Activated CD8-positive, alpha-beta memory T cell treated with anti-CD3 and anti-CD28 coated beads for 48 hours (primary cell): ENCODE measurements at places on chromosomes 1 and 21.

DNA sequence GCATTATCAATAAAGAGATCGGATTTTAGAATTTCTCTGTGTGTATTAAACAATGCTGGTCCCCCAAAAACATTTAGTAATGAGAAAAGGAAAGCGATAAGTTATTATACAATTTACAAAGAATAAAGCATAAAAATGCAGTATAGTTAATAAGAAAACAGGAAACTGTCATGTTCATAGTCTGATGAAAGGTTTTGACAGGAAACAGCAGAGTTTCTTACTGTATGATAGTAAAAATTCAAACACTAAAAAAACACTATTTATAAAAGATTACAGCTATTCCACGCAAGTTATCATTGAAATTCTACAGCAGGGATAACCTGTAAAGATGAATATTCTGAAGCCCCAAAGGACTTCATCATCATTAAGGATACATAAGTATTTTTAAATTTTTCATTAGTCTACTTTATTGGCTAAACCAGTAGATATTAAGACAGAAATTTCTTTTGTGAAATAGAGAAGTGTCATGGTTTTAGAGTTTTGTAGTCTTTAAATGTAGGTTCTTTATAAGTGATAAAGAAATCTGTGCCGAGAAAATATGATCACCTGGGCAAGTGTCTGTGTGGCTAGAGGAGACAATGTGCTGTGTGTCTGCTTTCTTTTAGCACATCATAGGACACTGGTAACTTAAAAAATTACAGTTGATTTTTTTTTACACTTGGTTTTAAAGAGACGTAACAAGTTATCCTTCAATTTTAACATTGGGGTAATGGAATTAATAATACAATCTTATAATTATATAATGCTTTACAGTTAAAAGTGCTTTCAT, 49.7 kb upstream of the GFI1 start:
- no peak for DNase-seq

GRCh38 chr21:24423546-24423945, 1183.7 kb downstream of the MRPL39 start:
- no peak for DNase-seq

GRCh38 chr1:64248065-64248464, 44.6 kb downstream of the UBE2U start:
- no peak for DNase-seq

- no peak for DNase-seq
Observed at GRCh38 chr1:58664881-58665280, 35.0 kb downstream of the MYSM1 start.

DNA sequence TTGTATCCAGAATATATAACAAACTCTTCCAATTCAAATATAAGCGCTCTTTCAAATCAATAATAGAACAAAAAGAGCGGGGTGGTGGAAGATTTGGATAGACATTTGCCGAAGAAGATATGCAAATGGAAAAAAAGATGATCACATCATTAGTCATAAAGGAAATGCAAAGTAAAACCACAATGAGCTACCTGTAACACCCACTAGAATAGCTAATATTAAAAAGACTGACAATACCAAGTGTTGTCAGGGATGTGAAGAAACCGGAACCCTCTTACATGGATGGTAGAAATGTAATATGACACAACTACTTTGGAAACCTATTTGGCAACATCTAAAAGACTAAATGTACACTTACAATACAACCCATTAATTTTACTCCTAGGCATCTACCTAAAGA, 5.7 kb upstream of the TRAF5 start:
- DNase-seq, result no peak

DNA sequence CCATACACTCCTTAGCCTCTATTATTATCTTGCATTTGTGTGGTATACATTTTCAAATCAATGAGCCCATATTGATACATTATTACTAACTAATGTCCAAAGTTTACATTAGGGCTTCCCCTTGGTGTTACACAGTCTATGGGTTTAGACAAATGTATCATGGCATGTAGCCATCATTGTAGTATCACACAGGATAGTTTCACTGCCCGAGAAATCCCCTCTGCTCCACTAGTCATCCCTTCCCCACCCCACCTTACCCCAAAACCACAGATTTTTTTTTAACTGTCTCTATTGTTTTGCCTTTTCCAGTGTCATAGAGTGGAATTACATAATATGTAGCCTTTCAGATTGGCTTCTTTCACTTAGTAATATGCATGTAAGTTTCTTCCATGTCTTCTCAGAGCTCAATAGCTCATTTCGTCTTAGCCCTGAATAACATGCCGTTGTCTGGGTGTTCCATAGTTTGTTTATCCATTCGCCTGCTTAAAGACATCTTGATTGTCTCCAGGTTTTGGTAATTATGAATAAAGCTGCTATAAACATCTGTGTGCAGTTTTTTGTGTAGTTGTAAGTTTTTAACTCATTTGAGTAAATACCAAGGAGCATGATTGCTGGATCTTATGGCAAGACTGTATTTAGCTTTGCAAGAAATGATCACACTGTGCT, 86.4 kb upstream of the LYST start:
- DNase-seq, result no peak

GRCh38 chr1:48792961-48793360, 16.3 kb upstream of the BEND5 start:
- no peak for DNase-seq

DNA sequence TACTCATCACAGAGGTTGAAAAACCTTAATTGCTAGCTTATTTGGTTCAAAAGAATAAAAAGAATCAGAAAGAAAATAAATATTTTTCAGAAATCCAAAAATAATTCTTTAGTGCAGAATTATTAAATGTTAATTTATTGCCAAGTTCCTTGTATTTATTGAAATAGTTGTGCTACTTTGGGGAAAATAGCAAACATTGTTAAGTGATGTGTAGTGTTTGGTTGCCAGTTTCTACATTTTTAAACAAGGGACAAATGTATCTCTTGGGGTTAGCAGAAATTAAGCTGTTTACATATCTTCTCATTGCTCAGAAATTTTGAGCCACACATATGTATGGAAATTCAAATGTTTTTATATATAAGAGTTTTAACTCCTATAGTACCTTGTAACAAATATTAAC, 775.0 kb downstream of the USP25 start:
- DNase-seq, result no peak
